CD4-positive, alpha-beta T cell treated with Interleukin-21 for 1 hour (primary cell): ENCODE measurements at places on chromosomes 1 and 21.

DNA sequence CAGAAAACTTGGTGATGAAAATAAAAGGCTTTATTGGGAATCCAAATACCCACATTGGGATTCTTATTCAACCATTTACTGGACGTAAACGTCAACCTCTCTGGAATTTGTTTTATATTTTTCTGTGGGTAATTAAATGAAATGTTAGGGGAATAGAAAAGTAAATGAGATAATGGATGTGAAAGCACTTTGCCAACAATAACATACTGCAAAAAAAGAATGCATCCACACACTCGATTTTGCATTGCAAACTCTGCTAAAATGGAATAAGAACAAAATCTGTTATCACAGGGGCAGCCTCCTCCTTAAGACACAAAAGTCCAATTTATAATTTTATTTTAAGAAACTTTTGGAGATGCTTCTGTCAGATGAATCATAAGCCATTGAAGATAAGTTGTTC, 88.4 kb downstream of the ERG start:
- DNase-seq, result no peak

- no peak for DNase-seq
Measured at GRCh38 chr1:94672001-94672400, 130.4 kb upstream of the F3 start.

DNA sequence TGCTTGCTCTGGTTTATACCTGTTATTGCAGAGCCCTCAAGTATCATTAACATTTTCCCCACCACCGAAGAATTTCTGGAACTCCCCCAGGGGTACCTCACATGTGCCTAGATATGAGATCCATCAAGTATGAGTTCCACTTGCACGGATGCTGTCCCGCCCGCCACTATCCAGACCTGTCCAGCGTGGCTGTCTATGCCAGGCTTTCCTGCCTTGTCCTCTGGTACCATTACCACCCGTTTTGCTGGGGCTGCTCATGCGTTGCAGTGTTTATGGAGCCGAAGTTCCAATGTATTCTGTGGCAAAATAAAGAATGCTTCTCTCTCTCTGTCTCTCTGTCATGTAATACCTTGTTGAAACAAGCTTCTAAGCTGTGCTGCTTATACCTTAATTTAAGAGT, 543.5 kb upstream of the PTBP2 start:
- DNase-seq, result no peak

DNA sequence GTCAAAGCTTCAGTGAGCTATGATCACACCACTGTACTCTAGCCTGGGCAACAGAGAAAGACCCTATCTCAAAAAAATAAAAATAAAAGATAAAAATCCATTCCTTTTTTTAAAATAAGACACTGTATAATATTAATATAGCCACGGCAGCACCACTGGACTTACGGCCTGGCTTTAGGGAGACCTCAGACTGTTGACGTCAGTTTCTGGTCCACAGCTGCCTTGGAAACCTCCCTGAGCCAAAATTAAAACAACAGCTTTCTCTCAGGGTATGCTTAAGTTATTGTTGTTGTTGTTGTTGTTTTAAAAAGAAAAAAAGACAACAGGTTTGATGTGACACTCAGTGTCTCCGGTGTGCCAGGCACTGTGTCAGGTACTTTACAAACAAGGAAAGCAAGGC, 42.0 kb downstream of the CAPZB start:
- no peak for DNase-seq

GRCh38 chr1:56803561-56804156, 15.5 kb downstream of the FYB2 start:
- no peak for DNase-seq

GRCh38 chr1:203462878-203463277, 12.7 kb upstream of the PRELP start:
- no peak for DNase-seq

- no peak for DNase-seq
Measured at GRCh38 chr1:39148942-39149341, 55.6 kb upstream of the MACF1 start.

- no peak for DNase-seq
Measured at GRCh38 chr1:92663775-92664174, 121.1 kb downstream of the EVI5 start.

DNA sequence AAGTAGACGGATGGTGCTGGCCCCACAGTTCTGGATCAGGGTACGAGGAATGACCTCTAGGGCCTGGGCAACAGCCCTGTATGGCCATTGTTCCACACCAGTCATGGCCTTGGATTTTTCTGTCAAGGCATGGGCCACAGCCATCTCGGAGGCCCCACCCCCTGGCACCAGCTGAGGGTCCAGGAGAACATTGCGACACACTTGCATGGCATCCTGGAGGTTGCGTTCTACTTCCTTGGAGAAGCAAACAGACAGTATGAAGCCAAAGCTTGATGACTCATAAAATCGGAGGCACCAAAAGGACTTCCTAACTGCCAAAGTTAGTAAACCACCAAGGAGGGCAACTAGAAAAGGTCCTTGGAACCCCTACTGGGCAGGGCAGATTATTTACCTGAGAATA, 11.9 kb upstream of the VHLL start:
- no peak for DNase-seq
